Stimulated activated CD8-positive, alpha-beta memory T cell treated with anti-CD3 and anti-CD28 coated beads, Interleukin-15, amount 100 ng/mL, for 24 hours (primary cell): ENCODE measurements at places on chromosomes 16 and 17.

DNA sequence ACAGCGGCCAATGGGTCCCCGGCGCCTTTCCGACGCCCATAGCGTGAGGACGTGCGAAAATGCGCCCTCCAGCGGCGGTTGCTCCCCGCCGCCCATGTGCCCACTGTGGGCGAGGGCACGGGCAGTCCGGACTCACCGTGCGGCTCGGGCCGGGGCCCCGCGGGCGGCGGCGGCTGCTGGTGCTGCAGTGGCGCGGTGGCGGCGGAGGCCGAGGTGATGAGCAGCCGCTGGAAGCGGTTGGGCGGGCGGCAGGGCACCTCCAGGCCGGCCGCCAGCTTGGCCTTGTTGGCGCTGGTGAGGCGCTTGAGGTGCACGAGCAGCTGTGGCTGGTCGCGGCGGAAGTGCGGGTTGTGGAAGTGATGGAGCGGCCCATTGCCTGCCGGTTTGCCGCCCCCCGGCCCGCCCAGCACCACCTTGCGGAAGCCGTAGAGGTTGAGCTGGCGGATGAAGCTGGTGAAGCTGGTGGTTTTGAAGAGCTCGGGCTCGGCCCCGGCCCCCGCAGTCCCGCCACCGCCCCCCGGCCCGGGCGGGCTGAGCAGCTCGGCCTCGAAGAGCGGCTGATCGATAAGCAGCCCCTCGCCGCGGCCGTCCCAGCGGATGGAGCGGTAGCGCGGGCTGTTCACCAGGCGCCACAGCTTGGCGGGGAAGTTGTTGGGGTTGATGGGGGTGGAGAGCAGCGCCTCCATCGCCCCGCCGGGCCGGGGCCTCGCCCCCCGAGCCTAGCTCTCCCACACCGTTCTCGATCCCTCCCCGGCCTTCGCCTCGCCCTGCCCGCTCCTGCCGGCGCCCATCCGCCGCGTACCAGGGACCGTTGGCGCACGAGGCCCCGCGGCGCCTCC is at the start of gene HSF5:
HSF5 (minus strand) TSS at position 820 of the 839 bp plus-strand sequence; CDS start at position 686, 134 bp downstream.
- DNase-seq, result peak; percentile 43

DNA sequence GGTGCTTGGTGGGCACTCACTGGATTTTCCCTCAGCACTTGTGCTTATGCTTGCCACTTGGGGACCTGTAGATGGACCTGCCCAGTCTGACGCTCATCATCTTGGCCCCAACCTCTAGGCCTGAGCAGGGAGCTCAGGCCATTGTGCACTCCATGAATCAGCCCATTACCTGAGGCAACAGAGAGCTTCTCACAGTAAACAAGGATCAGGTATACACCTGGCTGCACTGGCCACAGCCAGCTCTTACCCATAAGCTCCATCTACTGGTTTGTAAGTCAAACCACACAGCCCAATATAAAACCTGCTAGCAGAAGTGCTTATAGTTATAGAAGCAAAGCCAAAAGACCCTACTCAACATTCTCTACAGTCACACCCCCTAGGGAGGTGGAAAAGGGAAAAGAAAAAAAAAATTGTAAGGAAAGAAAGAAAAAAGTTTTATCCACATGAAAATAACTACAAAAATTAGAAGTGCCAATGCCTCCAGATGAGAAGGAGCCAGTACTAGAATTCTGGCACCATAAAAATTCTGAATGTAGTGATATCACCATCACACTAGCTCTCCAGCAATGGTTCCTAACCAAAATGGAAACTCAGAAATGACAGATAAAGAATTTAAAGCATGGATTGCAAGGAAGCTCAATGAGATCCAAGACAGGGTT is 87.8 kb upstream of the CDH5 start:
- no peak for DNase-seq

DNA sequence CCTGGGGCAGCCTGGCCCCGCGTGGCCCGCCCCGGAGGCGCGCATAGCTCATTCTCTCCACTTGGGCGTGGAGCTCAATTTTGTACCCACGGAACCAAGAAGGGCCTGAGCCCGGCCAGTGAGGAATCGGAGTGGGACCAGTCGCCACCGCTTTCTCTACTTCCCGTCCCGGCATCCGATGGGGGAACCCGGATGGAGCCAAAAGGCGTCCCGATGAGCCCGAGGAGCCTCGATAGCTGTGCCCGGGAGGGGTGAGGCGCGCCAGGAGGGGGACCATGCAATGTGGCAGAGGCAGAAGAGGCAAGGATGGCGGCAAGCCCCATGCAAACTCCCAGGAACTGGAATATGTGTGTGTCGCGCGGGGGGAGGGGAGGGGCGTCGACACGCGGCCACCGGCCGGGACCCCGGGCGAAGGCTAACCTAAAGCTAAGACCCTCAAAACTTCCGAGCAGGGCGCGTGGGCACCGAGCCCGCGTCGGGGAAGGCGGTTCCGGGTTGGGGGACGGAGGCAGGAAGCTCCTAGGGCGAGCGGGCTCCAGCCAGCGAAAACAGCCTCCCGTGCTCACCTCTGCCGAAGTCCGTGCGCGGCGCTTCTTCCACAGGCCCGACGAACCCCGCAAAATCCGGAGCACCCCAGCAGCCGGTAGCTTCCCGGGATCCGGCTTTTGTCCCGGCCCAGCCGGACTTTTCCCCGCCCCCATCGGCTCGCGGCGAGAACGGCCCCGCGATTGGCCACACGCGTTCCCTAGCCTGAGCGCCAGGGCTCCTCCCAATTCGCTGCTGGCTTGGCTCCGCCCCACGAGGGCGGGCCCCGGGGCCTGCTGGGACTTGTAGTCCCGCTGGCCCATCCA is at the start of gene ACLY:
ACLY (minus strand) TSS at position 638 of the 851 bp plus-strand sequence. CDS start 5,078 bp downstream, outside the sequence.
- peak; percentile 91 for DNase-seq

DNA sequence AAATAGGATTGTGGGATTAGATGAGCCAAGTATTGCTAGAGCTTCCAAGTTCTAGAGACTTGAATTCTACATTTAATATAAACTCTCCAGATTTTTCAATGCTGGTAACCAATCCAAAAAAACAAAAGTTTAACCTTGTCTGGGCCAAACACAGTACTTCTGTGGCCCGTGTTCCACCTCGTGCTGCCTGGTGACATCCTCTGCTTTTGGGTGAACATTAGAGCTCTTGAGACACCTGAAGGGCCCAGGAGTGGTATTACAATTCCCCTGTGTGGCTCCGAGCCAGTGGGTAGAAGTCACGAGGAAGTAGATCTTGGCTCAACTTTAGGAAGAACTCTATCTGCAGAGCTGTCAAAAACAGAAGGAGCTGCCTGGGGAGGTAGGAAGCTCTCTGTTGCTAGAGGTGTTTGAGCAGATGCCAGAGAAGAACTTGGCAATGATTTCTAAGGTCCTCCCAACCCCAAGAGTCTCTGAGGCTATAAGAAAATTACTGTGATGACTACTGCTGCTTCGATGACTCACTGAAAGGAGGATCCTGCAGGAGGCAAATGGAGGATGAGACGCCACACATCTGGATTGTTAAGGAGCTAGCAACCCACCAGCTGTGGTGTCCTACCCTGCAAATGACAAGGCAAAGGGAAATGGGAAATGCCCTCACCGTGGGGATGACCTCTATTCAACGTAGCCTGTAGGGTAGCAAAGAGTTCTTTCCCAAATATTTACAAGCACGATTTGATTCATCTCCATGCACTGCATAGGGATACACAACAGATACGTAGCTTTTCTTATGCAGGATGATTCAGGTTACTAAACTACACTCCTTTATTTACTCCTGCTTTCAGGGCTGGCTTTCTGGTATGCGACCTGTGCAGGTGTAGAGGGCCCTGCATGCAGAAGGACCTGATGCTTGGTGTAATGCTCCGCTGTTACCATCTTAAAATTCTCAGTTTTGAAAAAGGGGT is 45.8 kb upstream of the GAS7 start:
- no peak for DNase-seq

GRCh38 chr16:15518381-15519351 is 84.3 kb downstream of the BMERB1 start:
- DNase-seq, result no peak

DNA sequence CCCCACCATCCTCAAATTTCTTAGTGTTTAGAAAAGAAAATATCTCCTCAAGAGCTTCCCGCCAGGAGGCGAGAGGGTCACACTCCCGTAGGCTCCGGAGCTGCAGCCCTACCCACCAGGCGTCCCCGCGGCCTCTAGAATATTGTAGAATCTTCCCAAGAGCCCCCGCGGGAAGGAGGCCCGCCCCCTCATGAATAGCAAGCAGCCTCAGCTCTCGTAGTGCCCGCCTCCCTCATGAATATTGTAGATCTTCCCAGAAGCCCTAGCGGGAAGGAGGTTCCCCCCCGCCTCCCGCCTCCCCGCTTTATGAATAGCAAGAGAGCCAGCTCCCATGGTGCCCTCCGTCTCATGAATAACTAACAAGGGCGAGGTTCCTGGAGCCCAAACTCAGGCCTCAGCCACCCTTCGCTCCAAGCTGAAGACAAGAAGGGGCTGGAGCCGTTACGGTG is at the start of gene FBXO47:
FBXO47 (minus strand) TSS at position 114 of the 449 bp plus-strand sequence. CDS start 4,378 bp downstream, outside the sequence.
- peak; percentile 40 for DNase-seq

GRCh38 chr16:72787130-72787513 is 260.8 kb downstream of the ZFHX3 start:
- no peak for DNase-seq

DNA sequence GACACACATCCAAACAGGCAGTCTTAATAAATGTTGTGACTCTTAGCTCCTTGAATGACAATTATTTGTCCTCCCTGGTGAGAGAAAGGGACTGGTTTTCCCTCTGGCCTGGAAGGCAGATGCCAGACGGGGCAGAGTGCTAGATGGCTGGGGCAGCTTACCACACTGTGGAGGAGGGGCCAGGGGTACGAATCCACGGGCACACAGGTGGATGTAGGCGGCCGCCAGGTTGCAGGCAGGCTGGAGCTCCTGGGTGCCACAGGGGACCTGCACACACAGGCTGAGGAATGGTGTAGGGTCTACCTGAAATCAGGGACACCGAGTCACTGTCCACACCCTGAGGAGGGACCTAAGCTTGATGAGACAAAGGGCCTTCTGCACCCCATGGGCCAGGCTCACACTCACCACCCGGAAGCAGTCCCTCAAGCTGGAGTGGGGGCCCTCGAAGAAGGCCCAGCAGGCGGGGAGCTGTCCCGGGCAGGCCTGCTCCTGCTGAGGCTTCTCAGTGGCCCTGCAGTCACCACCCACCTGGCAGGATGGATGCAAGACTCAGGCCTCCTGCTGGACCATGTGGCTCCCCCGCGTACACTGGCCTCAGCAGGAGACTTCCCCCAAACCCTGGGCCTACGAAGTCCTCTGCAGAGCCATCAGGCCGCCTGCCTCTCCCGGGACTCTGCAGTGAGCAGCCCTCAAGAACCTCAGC is 38.4 kb downstream of the RMI2 start:
- DNase-seq, result no peak
